NCI-H524 (cell line): ENCODE measurements at places on chromosomes 11 and 22.

- no peak for DNase-seq
Observed at GRCh38 chr11:44264438-44264749, 45.5 kb downstream of the ALX4 start.

GRCh38 chr11:109223451-109223850 is 198.5 kb upstream of the C11orf87 start:
- no peak for DNase-seq

- DNase-seq: no peak
Observed at GRCh38 chr11:93238956-93239355, 41.2 kb upstream of the SLC36A4 start.

DNA sequence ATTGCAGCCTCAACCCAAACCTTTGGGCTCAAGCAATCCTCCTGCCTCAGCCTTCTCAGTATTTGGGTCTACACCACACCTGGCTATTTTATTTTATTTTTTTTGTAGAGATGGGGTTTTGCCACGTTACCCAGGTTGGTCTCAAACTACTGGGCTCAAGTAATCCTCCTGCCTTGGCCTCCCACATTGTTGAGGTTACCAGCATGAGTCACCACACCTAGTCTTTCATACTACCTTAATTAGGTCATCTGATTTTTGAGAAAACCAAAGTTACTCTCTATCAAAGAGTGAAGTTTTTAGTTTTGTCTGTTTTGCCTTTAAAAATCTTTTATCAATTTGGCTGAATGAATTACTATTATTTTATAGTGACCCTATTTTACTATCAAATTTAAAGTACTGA is 335.6 kb upstream of the LRRC4C start:
- no peak for DNase-seq

GRCh38 chr22:32142600-32142999 is 16.5 kb downstream of the C22orf42 start:
- DNase-seq: no peak

GRCh38 chr11:36362902-36363301 is 66.8 kb downstream of the PRR5L start:
- no peak for DNase-seq

DNA sequence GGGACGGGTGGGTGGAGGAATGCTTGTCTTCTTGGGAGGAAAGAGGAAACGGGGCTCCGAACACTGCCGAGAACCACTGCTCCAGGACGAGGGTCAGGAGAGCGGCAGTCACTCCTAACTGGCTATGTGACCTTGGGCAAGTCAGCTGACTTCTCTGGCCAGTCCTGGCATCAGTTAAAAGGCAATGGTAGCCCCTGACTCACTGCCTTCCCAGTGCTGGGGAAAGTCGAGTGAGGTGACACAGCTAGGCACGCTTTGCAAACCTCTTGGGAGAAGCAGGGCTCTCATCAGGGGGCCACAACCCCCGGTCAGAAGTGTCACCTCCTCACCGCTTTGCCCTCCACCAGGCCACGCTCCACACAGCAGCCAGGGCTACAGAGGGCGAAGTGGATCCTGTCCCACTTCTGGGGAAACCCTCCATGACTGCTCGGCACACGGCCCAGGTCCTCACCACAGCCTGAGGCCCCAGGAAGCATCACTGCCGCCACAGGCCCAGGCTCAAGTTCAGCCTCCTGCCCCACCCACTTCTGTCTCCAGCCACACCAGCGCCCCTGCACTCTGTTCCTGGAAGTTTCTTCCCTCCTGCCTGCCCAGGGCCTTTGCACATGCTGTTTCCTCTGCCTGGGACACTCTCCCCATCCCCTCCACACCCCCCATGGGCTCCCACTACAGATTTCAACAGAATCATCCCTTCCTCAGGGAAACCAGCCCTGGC is 16.3 kb downstream of the IL2RB start:
- DNase-seq: no peak

- DNase-seq: peak; percentile 9
Observed at GRCh38 chr11:133531971-133532651, at the start of gene OPCML. OPCML (minus strand) TSS chr11:133532501.

- DNase-seq: no peak
Observed at GRCh38 chr22:35971456-35972119, 57.0 kb downstream of the RBFOX2 start.

DNA sequence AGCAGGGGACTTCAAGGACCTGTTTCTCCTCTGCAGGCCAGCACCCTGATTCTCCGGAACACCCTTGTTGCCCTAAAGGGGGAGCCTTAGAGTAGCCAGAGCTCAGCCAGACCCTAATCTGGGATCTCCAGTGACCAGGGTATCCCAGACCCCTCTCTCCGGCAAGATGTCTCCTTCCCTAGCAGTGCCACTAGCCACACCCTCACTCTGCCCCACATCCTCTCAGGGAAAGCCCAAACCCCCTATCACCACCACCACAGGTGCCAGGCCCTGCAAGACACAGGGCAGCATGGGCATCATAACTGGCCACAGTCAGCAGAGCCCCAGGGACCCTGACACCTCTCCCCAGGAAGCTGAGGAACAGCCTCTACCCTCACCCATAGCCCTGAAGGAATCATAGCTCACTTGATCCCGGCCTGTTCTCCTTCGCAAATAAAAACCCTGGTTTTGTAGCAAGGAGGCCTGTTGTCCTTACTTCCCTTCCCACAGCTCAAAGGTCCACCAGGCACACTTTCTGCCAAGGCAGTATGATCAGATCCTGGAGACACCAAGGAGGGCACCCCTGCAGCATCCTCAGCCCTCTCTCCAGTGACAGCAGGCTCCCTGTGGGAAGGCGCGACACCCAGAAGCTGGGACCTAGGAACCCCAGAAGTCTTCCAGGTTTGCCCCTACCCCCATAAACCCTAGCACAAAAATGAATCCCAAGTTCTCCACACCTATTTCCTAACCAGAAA is 4.6 kb downstream of the CFL1 start:
- no peak for DNase-seq

DNA sequence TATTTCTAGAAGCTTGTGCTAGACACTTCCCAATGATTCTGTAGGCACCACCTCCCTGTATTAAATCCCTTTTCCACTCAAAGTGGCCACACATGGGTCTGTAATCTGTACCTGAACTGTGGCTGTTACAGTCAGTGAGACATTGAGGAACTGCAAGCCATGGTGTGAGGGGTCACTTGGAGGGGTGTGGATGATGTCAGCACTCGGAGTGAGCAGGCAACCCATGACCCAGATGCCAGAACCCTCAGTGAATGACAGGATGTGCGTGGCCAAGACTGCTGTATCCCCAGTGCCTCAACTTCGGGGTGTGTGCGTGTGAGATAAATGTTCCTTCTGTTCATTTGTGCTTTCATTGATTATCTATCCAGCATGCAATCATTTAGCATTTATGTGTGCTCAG is 14.7 kb upstream of the SHANK3 start:
- DNase-seq: no peak

GRCh38 chr11:2955906-2956476 is 26.8 kb upstream of the PHLDA2 start:
- no peak for DNase-seq

GRCh38 chr11:118883368-118884071 is at the start of gene CXCR5:
CXCR5 (plus strand) TSS chr11:118883892; CDS start chr11:118883942, 50 bp downstream.
- no peak for DNase-seq

DNA sequence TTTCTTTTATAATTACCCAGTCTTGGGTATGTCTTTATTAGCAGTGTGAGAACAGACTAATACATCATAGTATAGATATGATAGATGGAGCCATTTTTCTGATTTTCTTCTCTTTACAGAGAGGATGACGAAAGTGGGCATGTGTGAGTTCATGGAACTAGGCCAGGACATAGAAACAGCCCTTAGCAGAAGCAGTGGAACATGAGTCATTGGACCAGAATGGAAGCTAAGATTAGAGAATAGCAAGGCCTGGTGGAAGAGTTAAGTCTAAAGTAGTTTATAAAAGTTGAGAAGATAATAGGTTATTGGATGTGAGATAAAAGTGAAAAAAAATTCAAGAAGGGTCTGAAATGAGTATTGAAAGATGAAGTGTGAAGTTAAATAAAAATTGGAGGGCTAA is 97.0 kb upstream of the MPPED2 start:
- no peak for DNase-seq

DNA sequence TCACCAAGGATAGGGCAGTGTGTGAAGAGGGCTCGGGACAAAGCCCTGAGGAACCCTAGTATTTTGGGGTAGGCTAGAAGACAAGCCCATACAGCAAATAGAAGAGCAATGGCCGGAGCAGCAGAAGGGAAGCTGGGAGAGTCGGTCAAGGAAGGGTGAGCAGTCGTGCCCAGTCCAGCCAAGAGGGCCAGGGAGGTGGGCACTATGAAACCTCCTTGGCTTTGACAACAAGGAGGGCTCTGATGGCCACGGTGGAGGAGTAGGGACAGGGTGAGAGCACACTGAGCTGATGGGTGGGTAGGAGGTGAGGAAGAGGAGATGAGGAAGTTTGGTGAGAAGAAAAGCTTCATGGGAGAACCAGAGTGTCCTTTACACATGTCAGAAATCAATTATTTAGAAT is 2.2 kb upstream of the YWHAH start:
- DNase-seq: no peak

DNA sequence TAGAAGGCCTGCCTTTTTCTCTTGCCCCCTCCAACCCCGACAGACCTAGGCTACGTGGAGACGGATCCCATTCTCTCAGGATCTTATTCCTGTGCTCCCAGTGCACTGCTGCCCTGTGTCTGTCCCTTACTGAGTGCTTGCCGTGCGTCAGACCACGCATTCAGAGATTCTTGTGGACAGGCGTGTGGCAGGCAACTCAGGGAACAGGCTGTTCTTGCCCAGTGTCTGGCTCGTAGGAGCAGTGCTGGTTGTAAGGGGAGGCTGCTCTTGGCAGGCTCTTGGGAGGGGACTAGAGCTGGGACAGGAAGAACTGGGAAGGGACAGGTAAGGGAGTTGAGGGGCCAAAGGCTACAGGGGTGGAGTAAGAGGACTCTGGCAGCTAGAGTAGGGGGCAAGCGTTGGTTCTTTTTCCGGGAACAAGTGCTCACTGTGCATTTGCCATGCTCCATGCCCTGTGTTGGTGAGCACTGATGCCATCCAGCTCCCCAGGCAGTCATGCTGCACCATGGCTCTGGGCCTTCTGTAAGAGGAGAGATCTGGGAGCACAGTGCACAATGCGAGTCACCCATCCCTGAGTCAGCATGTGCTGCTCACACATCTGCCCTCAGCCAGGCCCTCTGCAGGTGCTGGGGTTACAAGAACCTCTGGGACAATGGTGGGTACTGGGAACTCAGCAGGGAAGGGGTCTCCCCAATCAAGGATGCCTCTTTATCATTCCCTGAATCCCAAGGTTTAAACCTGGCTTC is 119.1 kb downstream of the TBC1D22A start:
- no peak for DNase-seq

- DNase-seq: no peak
Observed at GRCh38 chr11:94068764-94069163, 47.6 kb downstream of the HEPHL1 start.

DNA sequence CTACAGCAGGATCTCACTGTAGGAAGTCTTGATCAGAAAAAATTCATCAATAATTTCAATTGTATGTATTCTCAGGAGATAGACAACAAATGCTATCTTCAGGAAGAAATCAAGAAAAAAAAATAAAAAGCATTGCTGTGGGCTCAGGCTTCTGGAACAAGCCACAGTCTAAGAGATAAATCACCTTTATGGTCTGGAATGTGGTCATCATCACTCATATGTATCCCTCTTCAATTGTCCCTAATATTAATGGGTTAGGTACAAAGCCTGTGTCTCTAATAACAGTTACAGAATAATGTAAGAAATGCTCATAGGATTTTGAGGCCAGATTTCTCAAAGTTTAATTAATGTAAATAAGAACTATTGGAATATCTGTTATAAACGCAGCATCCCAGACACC is 305.9 kb upstream of the ANO3 start:
- DNase-seq: no peak

- no peak for DNase-seq
Observed at GRCh38 chr22:27878541-27878940, 40.5 kb downstream of the PITPNB start.

DNA sequence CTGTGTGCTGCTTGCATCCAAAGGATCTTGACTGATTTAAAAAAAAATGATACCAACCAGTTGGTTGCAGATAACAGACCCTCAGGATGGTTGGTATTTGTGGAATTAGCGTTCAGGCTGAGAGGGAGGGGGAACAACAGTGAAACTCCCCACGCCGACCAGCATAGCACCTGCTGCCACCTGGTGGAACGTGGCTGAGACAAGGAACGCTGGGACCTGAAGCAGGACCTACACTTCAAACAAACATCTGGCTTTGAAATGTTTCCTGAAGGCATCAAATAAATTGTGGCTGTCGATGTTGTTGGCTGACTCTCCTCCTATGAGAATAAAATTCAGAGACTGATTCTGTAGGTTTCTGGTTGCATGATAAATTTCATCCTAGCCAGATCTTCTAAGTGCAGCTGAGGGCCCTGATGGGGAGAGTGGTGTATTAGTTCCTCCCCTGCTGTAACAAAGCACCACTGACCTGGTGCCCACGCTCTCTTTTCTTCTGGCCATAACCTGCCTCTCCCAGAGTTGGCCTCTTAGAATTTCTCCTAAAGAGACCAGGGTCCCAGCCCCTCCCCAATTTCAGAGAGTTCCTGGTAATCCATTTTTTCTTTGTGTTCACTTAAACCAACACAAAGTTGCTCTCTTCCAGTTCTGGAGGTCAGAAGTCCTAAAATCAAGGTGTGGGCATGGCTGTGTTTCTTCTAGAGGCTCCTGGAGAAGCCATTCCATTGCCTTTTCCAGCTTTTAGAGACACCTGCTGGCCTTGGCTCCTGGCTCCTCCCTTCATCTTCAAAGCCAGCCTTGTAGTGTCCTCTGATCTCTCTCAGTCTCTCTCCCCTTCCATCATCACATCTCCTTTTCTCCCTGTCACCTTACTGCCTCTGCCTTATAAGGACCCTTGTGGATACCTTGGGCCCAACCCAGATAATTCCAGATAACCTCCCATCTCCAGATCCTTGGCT is 17.3 kb downstream of the APOL2 start:
- no peak for DNase-seq

GRCh38 chr11:92675303-92675702 is 294.1 kb upstream of the MTNR1B start:
- no peak for DNase-seq

- no peak for DNase-seq
Observed at GRCh38 chr11:130650456-130651030, 202.1 kb downstream of the ADAMTS15 start.

- no peak for DNase-seq
Observed at GRCh38 chr22:49090061-49090852, 737.4 kb downstream of the BRD1 start.

DNA sequence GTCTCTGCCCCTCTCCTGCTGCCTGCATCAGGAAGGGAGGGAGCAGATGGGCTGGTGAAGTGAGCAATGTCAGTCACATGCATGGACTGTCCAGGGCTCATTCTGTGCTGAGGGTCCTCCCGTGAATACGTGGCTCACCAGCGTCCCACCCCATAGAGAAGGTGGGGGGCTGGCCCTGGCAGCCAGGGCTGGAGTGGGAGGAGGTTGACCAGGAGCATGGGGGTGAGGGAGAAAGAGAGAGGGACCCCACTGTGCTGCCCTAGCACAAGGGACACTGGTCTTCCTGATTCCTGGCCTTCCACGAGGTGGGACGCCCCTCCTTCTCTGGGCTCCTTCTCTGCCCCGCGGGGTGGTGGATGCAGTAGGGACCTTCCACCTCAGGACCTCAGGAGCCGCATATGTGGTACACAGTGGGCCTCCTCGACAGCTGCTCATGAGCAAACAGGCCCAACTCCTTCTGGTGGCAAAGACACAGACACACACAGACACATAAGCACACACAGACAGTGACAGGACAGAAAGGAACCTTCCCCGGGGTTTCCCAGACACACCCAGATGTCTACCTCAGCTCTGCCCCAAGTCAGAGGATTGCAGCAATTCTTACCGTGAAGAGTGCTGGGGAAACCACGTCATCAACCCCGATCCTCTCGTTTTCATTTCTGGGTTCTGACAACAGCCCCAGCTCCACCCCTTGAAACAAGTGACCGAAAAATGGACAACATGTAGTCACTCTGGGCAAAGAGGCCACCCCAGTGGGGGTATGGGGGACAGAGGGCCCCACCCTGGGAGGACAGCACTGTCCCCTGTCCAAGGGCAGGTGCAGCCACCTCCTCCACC is 3.6 kb upstream of the APOBEC3A start:
- DNase-seq: no peak
